AG08396 (cell line): ENCODE measurements at places on chromosomes 13 and 19.
A peak's percentile ranks its signal among the peaks of the same experiment; 100 is the strongest.

DNA sequence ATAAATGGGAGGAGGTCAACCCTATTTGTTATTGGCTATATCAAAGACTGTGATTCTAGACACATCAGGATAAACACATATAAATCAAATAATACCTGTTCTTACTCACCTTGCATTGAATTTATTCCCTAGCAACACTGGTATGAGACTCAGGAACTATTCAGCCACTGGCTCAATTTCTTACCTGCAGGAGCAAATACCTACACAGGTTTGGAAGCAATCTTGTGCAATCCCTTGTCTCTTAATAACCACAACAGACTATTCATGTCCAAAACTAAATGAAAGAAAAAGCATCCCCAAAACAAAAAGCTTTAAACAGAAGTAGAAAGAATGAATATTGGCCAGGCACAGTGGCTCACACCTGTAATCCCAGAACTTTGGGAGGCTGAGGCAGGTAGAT is 55.5 kb downstream of the TBC1D4 start:
- DNase-seq = no peak

GRCh38 chr19:2546128-2547032 is 70.5 kb downstream of the GADD45B start:
- DNase-seq = no peak

DNA sequence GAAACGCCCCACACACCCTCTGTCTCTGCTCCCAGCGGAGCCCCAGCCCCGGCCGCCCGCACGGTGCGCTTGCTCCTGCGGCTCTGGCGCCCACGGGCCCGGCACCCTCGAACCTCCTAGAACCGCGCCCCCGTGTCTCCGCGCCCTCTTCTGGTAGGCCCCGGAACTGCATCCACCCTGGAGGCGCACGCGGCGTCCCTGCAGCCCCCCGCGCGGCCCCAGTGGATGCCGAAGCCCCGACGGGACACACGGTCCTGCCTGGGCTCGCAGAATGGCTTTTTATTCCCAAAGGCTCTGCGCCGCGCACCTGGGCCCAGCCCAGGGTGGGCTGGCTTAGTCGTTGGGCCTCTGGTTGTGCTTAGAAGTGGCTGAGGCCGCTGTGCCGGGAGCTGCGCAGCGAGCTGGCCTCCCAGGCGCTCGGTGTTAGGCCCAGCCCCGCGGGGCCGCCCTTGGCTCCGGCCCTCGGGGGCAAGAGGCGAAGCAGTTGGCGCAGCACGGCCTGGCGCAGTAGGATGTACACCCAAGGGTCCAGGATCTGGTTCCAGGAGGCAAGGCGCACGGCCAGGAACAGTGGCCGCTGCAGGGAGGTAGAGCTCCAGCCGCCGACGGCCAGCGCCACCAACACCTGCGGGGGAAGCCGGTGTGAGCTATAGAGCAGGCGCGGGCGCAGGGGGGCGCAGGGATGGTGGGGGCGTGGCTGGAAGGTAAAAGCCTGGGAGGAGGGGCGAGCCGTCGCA is 2.8 kb downstream of the PTGER1 start:
- DNase-seq = peak; percentile 87

- DNase-seq = no peak
Measured at GRCh38 chr13:23987331-23987894, 90.1 kb upstream of the C1QTNF9B start.

DNA sequence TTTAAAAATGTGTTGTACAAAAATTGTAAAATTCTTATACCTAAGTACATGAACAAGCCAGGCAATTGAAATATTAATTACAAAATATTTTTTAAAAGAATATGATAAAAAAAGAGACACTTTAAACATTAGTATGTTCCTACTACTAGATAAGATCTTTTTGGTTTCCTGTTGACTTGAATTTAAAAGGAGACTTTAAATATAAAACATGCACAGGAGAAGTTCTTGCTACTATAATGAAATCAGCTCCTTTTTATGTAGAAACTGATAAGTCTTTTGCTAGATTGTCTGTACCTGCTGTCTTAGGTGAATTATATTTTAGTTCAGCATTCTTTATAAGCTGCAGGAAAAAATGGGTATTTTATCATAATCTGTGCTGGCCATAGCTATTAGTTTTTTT is 140.2 kb downstream of the TNFSF13B start:
- DNase-seq = no peak

DNA sequence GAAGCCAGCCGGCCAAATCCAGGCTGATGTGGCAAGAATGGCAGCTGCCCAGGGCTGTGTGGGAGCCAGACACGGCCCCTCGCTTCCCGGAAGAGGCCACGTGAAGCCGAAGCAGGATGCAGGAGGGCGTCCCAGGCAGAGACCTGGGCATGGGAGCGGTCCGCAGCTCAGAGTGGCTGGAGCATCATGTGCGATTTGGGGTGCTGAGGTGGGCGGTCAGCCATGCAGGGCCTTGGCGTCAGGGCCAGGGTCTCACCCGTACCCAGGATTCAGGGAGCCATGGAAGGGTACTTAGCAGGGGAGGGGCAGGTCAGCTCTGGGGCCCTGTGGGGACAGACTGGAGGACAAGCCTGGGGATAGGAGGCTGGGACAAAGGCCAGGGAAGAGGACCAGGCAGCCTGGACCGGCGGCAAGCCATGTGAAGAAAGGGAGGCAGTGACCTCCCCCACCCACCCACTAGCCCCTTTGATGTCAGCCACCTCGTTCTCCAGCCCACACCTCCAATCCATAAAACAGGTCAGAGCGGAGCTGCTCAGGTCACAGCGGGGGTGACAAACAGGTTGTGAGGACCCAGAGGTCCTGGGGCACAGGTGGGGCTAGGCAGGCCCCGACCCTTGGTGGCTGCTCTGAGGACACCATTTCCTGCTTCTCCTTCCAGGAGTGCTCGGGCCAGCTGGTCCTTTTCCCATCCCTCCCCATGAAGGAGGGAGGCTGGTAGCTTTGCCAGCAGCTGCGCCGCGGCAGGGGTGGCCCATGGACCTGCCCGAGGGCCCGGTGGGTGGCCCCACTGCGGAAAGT is 2.3 kb downstream of the KASH5 start:
- DNase-seq = no peak

GRCh38 chr19:35112995-35113688 is 2.5 kb upstream of the FXYD3 start:
- no peak for DNase-seq

DNA sequence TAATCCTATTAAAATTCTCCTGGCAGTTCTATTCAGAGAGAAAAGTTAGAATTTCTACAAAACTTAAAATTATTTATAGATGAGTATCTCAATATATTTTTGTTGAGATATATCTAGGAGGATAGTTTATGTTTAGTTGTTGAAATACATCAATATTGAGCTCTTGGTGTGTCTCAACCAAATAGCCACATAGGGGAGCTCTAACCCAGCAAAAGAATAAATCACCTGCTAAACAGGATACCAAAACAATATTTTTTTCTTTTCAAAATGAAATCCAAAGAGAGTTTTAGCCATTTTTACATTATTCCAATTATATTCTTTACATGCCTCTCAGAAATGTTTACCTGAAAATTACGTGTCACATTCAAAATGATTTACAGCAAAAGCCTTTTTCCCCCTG is 954.7 kb downstream of the SLITRK6 start:
- no peak for DNase-seq

DNA sequence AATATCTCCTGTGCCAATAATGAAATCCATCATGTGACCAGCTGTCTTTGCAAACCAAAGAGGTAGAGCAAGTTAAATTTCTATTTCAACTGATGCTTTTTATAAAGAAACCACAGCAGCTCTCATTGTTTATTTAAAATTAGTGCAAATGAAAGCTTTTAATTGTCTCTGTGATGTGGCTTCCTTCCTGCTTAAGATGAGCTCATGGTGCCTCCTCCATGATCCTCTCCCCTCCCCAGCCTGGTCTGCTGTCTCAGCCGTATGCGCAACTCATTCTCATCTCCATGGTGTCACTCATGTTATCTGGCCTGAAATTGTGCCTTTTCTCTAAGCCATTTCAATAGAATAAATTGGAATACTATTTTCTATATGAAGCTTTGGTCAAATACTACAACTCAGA is 270.6 kb downstream of the FGF14 start:
- DNase-seq = no peak

DNA sequence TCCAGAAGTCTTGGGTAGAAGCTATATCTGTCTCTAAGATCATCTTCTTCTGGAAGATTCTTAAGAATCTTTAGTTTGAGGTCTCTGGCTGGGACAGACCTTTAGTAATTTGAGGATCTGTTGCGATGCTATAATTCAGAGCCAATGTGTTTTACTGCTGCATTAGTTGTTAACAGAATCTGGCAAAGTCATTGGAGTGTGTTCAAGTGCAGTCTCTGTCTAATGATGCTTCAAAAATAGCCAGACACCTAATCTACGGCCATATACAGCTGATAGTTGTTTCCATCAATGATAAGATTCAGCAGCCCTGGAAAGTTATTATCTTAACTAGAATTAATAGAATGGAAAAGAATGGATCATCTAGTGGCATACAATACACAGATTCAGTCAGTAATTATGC is 72.6 kb downstream of the CDK8 start:
- DNase-seq = no peak
